Smooth muscle cell of bladder (primary cell): ENCODE measurements at places on chromosomes 5 and 9. TPM values are rescaled to one million over a fixed set of nuclear protein-coding genes. Genes with fewer than 3 reads are reported as not detected.

Gene PCDHGA1
- 1.1 TPM in 2 replicates for total RNA-seq

Gene WNK2
- total RNA-seq: not detected in 2 replicates

Gene PCSK5
- total RNA-seq: 5.7 and 12.5 TPM in 2 replicates

Gene IL9
- not detected in 2 replicates for total RNA-seq

Gene TAF11L11
- total RNA-seq: 0.14 and 0.18 TPM in 2 replicates

Gene AMBP
- 0.28 and 0.46 TPM in 2 replicates for total RNA-seq

Gene C5orf58
- total RNA-seq: not detected in 2 replicates

Gene TPPP
- 0.09 and 0.14 TPM in 2 replicates for total RNA-seq

Gene NUTM2G
- not detected in 2 replicates for total RNA-seq

Gene PKD2L2
- total RNA-seq: 0.18 TPM in 1 of 2 replicates, not detected in the other

Gene ORM2
- total RNA-seq: not detected in 2 replicates

Gene BTNL8
- not detected in 2 replicates for total RNA-seq

Gene MYMK
- not detected in 2 replicates for total RNA-seq

Gene IER5L
- 38.0 and 70.7 TPM in 2 replicates for total RNA-seq

Gene DPM2
- total RNA-seq: 10.1 and 10.2 TPM in 2 replicates

Gene GFI1B
- not detected in 2 replicates for total RNA-seq

Gene SOHLH1
- not detected in 2 replicates for total RNA-seq

Gene PCDHA1
- total RNA-seq: under 0.01 TPM in 2 replicates

Gene SLC6A19
- total RNA-seq: not detected in 2 replicates

Gene CAVIN4
- 0.57 and 1.1 TPM in 2 replicates for total RNA-seq

Gene ITGA2
- 16.4 and 17.5 TPM in 2 replicates for total RNA-seq

Gene RNF38
- total RNA-seq: 4.2 and 4.3 TPM in 2 replicates

Gene SREK1
- 62.4 and 72.7 TPM in 2 replicates for total RNA-seq

Gene FCN2
- total RNA-seq: not detected in 2 replicates

Gene AK1
- 40.0 and 59.4 TPM in 2 replicates for total RNA-seq

Gene ZFP2
- total RNA-seq: 0.83 and 1.00 TPM in 2 replicates

Gene GPR150
- 0.28 TPM in 2 replicates for total RNA-seq

Gene NUTM2F
- total RNA-seq: not detected in 2 replicates

Gene ACOT12
- total RNA-seq: 0.74 and 2.1 TPM in 2 replicates
